Stimulated activated CD4-positive, alpha-beta T cell treated with anti-CD3 and anti-CD28 coated beads, Interleukin-1b, Interleukin-23, amount 100 ng/mL, for 1 hour (primary cell): ENCODE measurements at places on chromosomes 1 and 21.

DNA sequence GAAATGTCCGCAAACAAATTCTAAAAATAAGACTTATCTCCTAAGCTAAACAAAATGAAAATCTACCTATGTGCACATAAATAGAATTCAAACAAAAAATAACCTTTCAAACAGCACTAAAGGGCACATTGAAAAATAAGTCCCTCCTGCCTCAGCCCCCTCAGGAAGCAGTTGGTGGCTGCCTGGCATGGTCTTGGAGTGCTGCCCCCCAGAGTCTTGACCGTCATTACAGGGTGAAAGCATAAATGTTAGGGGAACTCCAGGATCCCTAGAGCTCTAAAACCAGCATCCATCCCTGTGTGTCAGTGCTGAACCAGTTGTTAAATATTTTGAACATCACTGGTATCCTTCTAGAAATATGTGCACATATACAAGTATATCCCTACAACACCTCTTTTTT, 6.5 kb upstream of the NPL start:
- DNase-seq, result no peak

DNA sequence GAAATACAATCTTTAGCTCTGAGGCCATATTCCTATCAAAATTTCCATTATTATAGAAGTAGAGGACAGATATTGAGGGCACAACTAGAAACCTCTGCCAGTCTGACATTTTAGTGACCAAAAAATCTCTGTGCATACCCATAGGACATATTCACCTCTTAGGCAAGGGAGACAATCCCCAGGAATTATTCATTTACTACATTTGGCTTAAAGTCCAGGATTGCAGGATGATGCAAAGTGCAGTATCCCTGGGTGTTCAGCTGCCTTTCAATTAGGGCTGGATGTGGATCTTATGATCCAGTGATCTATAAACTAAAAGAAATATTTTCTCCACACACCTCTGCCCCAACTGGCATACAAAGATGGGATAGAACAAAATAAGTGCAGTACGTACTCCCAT, 50.9 kb downstream of the PTGS2 start:
- no peak for DNase-seq

DNA sequence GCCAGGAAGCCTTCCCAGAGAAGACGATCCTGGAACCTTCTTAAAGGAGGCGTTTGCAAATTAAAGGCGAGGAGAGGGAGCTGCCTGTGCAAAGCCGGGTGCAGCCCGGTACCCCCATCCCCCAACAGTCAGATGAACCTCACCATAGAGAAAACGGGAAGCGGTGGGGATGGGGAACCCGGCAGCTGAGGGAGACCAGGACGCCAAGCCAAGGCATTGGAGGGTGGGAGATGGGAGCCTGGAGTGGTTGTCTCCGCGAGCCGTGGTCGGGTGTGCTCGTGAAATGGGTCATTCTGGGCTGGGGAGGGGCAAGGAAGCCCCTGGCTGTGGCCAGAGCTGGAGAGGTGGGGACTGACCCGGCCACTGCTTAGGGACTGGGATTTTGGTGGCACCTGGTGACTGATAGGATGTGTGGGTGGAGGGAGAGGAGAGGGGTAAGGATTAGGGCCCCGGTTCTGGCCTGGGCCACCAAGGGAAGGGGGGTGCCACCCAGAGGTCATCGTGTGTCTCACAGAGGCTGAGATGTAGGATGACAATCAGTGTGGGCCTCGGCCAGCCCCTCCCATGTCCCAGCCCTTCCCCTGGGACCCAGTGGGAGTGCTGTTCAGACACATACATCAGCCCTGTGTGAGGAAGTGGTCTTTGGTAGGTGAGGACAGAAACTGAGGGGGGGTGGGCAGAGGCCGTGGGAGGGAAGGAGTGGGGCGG, 676 bp upstream of the PADI2 start:
- no peak for DNase-seq

DNA sequence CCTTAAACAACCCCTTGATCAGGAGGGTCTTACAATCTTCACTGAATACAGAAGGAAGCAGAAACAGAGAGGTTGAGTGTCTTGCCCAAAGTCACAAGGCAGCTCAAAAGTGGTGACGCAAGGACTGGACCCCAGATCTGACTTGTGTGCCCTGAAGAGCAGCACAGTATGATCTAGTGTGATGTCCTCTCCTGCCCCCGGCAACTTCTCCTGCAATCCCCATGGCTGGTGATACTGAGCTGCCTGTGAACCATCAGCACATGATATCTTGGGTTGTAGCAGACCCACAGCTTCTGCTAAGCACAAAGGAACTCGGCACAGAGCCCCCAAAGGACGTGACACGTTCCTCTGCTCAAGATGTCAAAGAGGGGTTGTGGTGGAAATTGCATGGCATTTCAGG, 51.2 kb upstream of the EDN2 start:
- DNase-seq, result no peak

DNA sequence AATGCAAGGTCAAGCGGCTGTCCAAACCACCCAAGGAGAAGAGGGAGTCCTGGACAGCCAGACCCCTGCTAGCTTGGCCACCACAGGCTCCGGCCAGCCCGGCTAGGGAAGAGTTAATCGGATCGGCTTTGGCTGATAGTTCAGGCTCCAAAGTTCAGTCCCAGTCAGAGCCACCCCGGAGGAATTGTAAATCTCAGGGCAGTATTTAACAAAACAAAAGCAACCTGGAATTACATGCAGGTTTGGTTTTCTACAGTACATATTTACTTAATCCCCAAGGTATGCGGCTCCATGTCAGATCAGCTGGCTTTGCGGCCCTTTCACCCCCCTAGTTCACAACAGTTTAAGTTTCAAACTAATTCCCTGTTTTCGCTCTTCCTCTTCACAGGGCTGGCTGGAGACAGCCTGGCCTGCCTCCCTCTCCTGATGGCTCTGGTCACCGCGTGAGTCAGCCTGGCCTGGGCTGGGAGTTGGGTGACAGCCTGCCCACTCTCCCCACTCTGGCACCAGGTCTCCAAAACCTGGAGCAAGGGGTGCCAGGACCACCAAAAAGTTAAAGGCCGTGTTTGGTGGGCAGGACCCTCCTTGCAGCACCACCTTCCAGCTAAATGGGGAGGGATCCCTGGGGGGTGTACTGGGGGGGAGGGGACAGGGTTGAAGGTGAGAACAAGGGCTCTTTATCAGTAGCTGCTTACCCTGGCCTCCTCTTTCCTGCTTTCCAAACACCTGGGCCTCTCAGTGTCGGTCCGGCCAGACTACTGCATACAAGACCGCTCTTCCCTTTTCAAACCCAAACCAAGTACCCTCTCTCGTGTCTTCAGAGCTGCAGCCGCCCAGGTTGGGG, 1.9 kb downstream of the DHRS3 start:
- no peak for DNase-seq

DNA sequence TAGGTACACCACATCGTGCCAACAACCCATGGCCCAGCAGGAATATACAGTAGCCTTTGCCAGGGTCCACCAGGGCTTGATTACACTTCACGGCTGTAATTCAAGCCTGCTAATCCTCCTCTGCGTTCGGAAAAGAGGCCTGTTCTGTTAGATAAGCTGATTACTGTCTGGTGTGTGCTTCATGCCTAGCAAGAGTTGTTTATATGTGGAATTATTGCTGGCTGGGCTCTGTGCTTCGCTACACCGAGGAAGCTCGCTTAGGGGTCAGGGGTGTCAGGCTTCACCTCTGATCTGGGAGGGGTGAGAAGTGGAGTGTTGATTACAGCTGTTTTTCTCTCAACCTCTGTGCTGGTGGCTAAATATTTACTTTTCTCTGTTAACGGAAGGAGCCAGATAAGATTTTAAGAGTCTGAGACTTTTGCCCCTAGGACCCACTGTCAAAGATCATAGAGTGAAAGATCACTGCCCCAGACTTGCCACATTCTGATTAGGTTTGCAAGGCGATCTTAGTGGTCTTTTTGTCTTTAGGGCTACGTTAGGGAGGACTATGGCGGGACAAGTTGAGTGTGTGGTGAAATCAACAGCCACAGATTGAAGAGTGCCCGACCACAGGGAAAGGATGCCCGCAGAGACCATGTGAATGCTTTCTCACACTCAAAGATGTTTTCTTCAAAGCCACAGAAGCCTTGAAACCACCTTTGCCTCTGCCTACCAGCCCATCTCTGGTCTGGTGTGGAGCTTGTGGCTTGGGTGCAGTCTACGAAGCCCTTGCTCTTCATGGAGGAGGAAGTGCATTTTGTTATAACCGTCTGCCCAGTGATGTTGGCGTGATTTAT, 216.1 kb downstream of the PBX1 start:
- DNase-seq, result no peak

GRCh38 chr1:51600965-51601364, 15.9 kb upstream of the OSBPL9 start:
- no peak for DNase-seq

DNA sequence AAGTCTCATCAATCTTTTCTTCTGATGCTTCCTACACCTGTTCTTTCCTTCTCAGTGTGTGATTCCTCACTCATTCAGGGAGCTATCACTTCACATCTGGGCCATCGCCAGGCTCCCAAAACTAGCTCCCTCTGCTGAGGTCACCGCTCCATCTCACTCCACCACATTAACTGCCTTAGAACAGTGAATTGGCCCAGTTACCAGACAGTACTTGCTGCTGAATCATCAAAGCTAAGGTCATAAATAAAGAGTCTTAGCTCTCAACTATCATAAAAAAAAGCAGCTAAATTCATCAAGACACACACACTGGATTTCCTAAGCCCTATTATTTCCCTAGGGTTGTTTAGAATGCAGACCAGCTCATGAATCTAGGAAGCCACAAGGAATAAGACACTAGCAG, 18.8 kb upstream of the SRM start:
- DNase-seq, result no peak

DNA sequence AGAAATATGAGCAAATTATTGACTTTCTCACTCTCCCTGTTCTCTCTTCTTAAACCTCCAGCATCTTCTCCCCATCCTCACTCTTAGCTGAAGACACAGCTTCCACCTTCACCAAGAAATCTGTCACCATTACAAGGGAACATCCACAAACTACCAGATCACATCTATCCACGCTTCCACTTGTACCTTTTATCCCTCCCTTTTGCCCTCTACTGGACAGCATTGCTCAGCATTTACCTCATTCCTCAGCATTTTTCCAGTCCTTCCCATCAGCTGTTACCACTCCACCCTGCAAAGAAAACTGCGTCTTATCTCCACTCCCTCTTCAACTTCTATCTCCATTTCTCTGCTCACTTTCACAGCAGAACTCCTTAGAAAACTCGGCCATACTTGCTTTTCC, 42.6 kb downstream of the KCNJ6 start:
- no peak for DNase-seq

- DNase-seq, result no peak
These were observed 32.8 kb downstream of the OSBPL9 start for GRCh38 chr1:51649593-51650091.

DNA sequence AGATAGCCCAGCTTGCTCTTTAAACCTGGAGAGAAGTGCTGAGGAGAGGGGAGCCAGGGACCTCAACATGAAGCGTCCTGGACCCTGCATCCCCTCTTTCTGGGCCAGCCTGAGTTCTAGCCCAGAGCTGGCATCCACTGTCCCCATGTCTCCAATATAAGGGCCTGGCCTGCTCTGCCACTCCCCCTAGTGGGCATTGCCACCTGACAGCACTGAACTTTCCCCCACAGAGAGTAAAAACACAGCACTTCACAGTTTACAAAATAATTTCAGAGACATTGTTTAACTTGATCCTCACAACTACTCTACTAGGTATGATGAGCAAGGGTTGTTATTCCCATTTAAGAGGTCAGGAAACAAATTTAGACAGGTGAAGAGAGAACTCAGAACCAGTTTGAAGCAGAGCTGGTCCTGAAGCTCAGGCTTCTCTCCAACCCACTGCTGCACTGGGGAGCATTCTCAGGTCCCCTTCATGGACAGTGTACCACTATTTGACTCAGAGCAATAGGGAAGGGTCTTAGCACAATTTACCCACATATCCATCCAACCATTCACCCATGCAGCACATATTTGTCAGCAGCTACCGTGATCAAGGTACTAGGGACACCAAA, 151.2 kb downstream of the DMRTA2 start:
- DNase-seq, result no peak

- no peak for DNase-seq
These were observed 41.8 kb upstream of the USP25 start for GRCh38 chr21:15688016-15688415.

DNA sequence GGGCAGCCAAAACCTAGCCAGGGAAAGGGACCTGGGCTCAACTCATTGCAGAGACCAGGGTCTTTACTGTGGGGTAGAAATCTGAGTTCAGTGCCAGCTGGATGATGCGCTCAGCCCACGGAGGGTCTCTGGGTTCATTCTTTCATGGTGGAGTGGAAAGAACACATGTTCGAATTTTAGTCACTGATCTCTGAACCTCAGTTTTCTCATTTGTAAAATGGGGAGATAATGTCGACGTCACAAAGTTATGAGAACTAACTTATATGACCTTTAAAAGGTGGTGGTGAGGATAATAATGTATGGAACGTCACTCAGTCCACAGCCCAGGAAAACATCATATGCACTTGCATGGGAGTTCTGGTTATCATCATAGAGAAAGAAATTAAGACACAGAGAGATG, 1.2 kb upstream of the TAL1 start:
- DNase-seq, result no peak

DNA sequence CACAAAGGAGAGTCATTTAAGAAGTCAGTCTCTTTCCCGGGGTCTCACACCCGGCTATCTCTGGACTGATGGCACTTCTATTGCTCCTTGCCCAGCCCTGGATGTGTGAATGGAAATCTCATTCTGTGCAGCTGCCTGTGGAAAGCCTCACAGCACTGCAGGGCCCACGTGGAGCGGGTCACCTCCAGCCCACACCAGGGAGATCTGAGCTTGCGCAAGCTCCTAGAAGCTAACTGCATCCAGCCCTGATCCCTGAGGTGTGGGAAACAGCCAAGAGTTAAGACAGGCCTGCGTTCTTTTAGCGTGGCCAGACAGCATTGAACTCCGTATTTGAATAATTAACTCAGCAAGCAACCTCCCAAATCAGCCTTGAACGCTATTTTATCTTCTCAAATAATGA, 150.5 kb downstream of the LRIG2 start:
- no peak for DNase-seq

- DNase-seq, result no peak
These were observed 1.6 kb downstream of the OR2AK2 start for GRCh38 chr1:247966532-247967204.

- no peak for DNase-seq
These were observed 110.1 kb downstream of the OLFML2B start for GRCh38 chr1:161913482-161914140.

GRCh38 chr1:65063025-65063424, 85.0 kb upstream of the AK4 start:
- no peak for DNase-seq
